ENCODE measurements at places on chromosomes 4 and X.

GRCh38 chrX:66203114-66203513 lies 39.1 kb downstream of the HEPH start:
- no peak for DNase-seq

DNA sequence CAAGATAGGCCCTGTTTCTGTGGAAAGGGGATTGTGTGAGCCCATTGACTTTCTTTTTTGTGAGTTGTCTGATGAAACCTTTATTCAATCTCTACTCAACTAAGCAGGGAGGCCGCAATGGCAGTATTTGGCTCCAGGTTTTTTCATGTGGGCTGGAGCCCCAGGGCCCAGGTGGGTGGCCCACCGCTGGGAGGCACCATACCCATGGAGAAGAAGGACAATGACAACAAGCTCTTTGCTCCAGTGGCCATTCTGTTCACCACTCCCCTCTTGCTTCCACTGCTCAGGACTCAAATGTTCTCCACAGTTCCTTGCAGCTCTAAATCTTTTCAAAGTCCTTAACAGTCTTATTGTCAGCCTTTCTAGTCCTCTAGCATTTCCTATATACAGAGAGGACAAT lies 54.1 kb downstream of the HOPX start:
- DNase-seq: no peak

DNA sequence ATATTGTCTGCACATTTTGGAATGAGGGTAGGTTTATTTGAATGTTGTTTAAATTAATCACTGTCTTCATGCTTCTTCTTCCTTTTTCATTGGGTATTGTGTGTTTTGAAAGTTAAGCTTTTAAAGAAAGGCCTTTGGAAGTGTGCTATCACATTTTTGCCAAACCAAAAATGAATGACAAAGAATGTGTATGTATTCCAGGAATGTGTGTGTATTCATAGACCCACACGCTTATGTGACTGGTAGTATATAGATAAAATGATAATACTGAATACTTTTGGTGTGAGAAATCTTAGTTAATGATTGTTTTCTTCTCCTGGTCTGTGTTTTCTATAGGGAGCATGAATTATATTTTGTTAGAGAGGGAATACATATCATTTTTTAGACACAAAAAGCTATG lies 404.4 kb downstream of the TLL1 start:
- no peak for DNase-seq

DNA sequence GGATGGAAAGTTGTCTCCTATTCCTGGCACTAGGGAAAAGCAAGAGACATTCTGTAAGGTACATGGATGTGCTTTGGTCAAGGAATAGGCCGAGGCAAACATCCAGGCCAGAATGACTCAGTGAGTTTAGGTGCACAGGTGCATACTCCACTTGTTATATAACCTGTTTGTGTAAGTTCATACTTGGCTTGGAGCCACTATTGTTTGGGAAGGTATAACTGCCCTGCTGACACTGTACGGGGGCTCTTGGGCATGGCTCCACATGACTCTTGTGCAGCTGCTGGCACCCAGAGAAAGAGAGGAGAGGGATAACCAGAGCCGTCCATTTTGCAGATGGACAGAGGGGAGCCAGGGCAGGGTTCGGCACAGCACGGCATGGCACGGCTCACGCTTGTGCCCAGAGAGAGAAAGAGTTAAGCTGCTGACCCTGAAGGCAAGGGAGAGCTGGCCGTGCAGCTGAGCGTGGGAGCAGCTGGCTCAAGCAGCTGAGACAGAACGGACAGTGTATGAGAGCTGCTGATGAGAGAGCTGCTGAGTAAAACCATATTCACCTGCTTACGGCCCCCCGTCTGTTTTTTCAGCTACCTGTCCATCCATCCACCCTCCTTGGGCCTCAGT lies 98.0 kb downstream of the SLC2A9 start:
- no peak for DNase-seq

DNA sequence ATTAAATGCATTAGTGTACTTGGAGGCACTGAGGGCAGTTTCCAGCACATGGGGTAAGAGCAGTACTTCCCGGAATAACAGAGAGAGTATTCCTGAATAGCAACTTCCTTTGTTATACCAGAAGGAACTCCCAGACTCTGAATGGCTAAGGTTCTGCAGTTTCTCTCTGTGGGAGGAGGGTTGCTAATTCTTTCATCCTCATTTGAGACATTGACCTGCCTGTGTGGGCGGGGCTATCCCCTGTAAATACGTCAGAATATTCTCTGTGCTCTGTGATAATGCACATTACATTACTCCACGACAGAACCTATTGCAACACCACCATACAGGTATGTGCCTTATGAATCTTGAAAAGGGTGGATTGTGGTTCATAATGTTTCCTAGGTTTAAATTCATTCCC lies 52.7 kb downstream of the SPINK2 start:
- no peak for DNase-seq

DNA sequence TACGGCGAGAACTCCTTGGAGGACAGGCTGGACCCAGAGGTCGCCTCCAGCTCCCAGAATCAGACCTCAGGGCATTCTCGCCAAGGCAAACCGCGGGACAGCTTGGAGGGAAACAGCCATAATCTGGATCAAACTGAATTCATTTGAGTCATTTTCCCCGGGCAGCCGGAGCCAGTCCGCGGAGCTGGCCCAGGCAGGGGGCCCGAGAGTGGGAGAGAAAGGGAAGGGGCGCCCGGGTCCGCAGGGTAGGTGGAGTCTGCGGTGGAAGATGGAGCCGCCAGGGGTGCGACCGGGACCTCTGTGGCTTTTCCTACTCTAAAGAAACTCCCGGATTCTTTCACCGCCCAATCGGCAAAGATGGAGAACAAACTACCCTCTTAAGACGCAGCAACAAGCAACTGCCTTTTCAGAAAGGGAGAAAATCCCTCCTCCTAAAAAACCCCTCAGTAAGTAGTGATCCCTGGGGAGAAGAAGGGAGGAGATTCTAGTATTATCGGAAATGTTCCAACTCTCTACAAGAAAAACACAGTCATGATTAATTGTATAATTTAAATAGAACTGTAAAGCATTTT lies 5.2 kb downstream of the NKX3-2 start:
- no peak for DNase-seq

- no peak for DNase-seq
These were observed 56.9 kb downstream of the OTC start for GRCh38 chrX:38409289-38409688.

- no peak for DNase-seq
These were observed 28.9 kb downstream of the AFF1 start for GRCh38 chr4:86963697-86964096.

DNA sequence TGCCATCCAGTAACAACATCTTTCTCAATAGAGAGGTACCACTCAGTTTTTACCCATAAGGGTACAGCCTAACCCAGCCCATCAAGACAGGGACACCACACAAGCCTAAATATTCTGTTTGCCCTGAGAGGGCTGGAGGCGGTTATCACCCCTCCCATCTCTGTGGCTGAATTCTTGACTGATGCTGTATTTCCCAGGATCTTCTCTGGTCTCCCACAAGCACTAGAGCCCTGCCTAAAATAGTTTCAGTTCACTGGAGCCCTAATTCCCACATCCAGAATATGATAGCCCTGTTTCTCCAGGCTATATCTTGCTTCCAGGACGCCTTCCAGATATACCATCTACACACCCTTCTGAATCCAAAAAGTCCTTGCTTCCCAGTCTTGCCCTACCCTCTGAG lies 91.6 kb upstream of the NMU start:
- DNase-seq: no peak

DNA sequence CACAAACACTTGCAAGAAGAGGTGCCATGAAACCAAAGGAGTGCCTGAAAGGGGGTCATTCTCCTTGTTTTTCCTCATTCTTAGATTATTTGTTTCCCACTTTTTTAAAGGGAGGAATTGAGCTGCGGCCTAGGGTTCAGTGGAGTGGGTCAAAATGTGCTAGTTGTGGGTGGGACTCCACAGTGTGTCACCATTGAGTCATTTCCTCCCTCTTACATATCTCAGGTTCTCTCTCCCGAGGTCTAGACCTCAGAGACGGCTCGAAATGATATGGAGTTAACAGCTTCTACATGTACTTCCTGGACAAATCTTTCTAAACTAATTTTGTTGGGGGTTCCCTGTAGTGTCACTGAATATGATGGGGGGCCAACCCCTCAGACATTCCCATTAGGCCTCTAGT lies 328.4 kb upstream of the SPANXN1 start:
- DNase-seq: no peak

Measured in BJ (cell line).